K562 (cell line): ENCODE measurements at places on chromosomes 5 and 9. TPM values are rescaled to one million over a fixed set of nuclear protein-coding genes. Genes with fewer than 3 reads are reported as not detected.

LCN1 gene
- not detected in 2 replicates for polyA plus RNA-seq

PCDHGA10 gene
- 0.01 TPM in 1 of 2 replicates, not detected in the other for polyA plus RNA-seq

OLFML2A gene
- not detected in 2 replicates for polyA plus RNA-seq

MAST4 gene
- polyA plus RNA-seq: 1.6 and 2.4 TPM in 2 replicates

PCDHGA5 gene
- polyA plus RNA-seq: 0.03 and 0.13 TPM in 2 replicates

INSL4 gene
- polyA plus RNA-seq: not detected in 2 replicates

PIP5K1B gene
- polyA plus RNA-seq: 4.9 and 5.0 TPM in 2 replicates

ECM2 gene
- polyA plus RNA-seq: not detected in 2 replicates

AGXT2 gene
- polyA plus RNA-seq: not detected in 2 replicates

ADAMTS2 gene
- polyA plus RNA-seq: not detected in 2 replicates

UGT3A1 gene
- not detected in 2 replicates for polyA plus RNA-seq

SLC25A2 gene
- polyA plus RNA-seq: not detected in 2 replicates

ASPN gene
- polyA plus RNA-seq: not detected in 2 replicates

SPINK14 gene
- polyA plus RNA-seq: not detected in 2 replicates

PDGFRB gene
- polyA plus RNA-seq: 0.01 and 0.07 TPM in 2 replicates

DIPK1B gene
- polyA plus RNA-seq: 20.5 and 21.2 TPM in 2 replicates

TAF11L10 gene
- polyA plus RNA-seq: 0.20 TPM in 1 of 2 replicates, not detected in the other
